Breast epithelium (tissue), 4 donors: ENCODE measurements at places on chromosomes 1 and 21. TPM values are rescaled to one million over a fixed set of nuclear protein-coding genes. Genes with fewer than 3 reads are reported as not detected.

DNA sequence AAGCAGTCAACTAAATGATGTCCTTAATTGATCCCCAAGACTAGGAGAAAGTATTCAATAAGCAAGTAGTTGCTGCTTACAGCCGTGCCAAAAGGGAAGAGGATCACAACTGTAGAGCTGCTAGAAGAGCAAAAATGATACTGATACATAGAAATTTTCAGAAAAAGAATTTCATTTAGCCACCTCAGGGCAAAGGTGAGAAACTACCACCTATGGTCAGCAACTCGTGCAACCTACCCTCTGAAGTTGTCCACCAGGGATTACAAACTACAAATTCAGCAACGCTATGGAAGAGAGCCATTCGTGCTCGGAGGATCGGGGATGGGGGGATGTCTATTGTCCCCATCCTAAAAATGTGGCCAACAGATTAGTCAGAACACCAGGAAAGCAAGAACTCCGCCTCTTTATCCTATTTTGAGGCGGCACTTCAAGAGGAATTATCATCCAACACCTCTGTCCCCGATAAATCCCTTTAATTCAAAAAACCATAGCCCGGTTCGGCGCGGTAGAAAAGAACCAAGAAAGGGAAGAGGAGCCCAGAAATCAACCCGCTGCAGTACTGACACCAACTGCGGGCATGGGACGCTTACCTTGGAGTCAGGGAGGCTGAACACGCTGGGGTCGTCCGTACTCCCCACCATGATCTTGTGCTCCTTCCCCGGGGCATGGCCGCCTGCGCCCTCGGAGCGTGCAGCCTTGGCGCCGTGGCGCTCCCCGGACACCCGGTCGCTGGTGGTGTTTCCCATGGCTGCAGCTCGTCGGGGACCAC lies 687 bp downstream of the PRKAB2 start:
- H3K36me3 ChIP-seq, result no peaks in the 10 kb centered on the region
- H3K4me3 ChIP-seq, result peak overlapping the region; percentile 84
- no peaks in the 10 kb centered on the region for H3K27me3 ChIP-seq
- peak overlapping the region; percentile 85 for H3K27ac ChIP-seq
- peak; percentile 24 for DNase-seq
- no peaks in the 10 kb centered on the region for H3K4me1 ChIP-seq

GRCh38 chr1:245278846-245279245 lies 124.1 kb downstream of the KIF26B start:
- H3K4me1 ChIP-seq, result no peaks in the 10 kb centered on the region
- no peak overlapping the region for H3K27ac ChIP-seq
- H3K36me3 ChIP-seq, result no peaks in the 10 kb centered on the region

CFHR1 gene
- not detected for total RNA-seq

KLF17 gene
- not detected for total RNA-seq

GRCh38 chr1:10065344-10065685 lies 32.6 kb downstream of the UBE4B start:
- no peaks in the 10 kb centered on the region for H3K36me3 ChIP-seq
- H3K27me3 ChIP-seq, result no peaks in the 10 kb centered on the region
- no peak for DNase-seq
- no peak overlapping the region for H3K27ac ChIP-seq
- H3K4me1 ChIP-seq, result no peaks in the 10 kb centered on the region

TNNI3K gene
- 3.7 TPM for total RNA-seq

GRCh38 chr21:33951276-33952178 lies 35.9 kb upstream of the ATP5PO start:
- peak overlapping the region; percentile 47 for H3K27ac ChIP-seq
- no peaks in the 10 kb centered on the region for H3K27me3 ChIP-seq
- no peaks in the 10 kb centered on the region for H3K36me3 ChIP-seq
- H3K4me1 ChIP-seq, result peaks cover 9% of the 10 kb centered on the region

SPRR2F gene
- not detected for total RNA-seq

- no peak overlapping the region for H3K27ac ChIP-seq
- no peaks in the 10 kb centered on the region for H3K27me3 ChIP-seq
- peaks cover 11% of the 10 kb centered on the region for H3K4me1 ChIP-seq
- no peak overlapping the region for H3K4me3 ChIP-seq
Observed at GRCh38 chr1:26537951-26538352, 8.4 kb downstream of the RPS6KA1 start.

DNA sequence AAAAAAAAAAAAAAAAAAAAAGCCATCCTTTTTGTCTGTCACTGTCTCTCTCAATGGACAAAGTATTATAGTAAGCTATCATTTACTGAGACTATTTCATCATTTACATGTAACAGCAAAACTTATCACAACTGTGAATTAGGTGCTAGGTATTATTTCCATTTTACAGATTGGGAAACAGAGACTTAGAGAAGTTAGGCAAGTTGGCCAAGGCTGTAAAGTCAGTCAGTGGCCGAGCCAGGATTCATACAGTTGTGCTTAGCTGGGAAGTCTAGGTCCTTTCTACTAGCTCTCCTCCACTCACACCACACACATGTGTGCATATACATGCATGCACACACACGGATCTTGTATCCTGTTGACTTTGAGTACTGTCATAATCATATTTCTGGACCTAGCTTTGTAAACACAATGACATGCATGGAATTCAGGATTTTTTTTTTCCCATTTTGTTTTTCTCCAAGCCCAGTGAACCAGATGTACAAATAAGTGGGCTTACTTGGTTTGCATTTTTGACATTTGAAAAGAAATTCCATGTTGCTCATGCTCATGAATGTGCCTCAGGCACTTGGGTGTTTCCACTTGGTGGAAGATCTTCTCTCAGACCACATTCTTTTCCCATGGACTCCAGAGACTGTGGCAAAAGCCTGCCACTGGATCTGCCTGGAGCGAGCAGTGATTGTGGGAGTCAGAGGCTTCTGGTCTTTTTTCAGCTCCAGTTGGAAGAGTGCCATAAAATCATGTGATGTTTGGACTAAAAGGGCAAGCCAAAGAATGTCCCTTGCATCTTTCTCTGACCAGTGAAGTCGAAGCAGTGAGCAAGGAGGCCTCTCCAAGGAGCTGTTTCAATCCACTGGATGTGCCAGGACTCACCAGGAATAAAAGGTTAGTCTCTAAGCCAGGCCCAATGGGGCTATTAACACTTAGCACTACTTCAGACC lies 61.7 kb upstream of the DNAJC6 start:
- no peaks in the 10 kb centered on the region for H3K27me3 ChIP-seq
- no peak overlapping the region for H3K4me3 ChIP-seq
- H3K36me3 ChIP-seq, result no peaks in the 10 kb centered on the region
- no peaks in the 10 kb centered on the region for H3K4me1 ChIP-seq
- peak overlapping the region; percentile 83 for H3K27ac ChIP-seq
- peak; percentile 44 for DNase-seq

MXRA8 gene
- 99.8 TPM for total RNA-seq

CPT2 gene
- 26.2 TPM for total RNA-seq

CD247 gene
- total RNA-seq, result 2.0 TPM

GRCh38 chr1:240784776-240785175 lies 172.8 kb upstream of the GREM2 start:
- no peaks in the 10 kb centered on the region for H3K4me1 ChIP-seq
- H3K36me3 ChIP-seq, result no peaks in the 10 kb centered on the region
- no peak overlapping the region for H3K4me3 ChIP-seq
- no peak for DNase-seq
- H3K27me3 ChIP-seq, result no peaks in the 10 kb centered on the region

HAO2 gene
- total RNA-seq, result 0.66 TPM
